ENCODE measurements at places on chromosomes 1 and 21. TPM values are rescaled to one million over a fixed set of nuclear protein-coding genes. Genes with fewer than 3 reads are reported as not detected.
A peak's percentile ranks its signal among the peaks of the same experiment; 100 is the strongest.

Gene DENND2C
- 0.84 TPM for total RNA-seq

Gene TTLL10
- total RNA-seq = not detected

Gene MTMR11
- total RNA-seq = 6.1 TPM

Gene PM20D1
- not detected for total RNA-seq

Gene RNF2
- 25.0 TPM for total RNA-seq

Gene SPATA21
- total RNA-seq = 0.02 TPM

Gene OPTC
- total RNA-seq = not detected

Gene COL11A1
- 0.71 TPM for total RNA-seq

DNA sequence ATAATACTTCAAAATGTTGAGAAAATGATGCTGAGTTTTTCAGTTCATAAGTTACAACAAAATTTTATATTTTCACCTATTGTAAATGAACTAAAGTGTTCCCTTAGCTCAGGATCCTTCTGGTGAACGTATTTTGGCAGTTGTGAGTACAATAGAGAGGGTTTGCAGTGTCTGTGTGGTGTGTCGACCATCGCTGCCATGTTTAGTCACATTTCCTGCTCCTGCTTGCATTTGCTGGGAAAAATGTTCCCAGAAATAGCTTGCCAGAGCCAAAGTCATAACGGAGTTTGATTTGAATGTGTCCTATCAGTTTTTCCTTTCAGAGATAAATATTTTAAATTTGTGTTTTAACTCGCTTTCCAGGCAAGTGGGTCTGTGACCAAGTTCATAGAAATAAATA is 117.1 kb upstream of the COL6A1 start:
- DNase-seq = peak; percentile 48

GRCh38 chr1:203145321-203146041 is 18.0 kb downstream of the ADORA1 start:
- no peak for DNase-seq

- DNase-seq = no peak
These were observed 745.6 kb upstream of the CXADR start for GRCh38 chr21:16767201-16767600.

DNA sequence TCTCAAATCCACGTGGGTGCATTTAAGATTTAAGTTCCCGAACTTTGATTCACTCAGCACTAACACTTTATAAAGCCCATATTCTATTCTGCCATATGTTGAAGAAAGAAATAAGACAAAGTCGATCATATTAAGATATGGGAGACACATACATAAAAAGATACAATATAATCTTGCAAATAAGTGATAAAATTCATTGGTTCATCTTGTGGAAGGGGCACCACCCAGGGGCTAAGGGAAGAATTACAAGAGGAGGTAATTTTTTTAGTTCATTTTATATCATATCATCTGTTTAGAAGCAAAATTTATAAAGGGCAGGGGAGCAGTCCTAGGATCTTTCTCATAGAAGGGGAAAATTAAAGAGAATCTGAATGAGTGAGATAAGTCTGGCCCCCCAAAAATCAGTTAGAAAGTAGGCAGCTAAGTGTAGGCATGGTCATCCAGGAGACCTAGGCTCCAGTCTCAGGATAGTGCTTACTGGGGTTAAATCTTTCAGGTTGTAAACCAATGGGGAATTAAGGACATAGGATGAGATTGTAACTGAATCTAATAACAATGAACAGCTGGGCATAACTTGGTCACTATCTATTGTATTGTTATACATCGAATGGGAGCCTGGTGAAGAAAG is 124.2 kb upstream of the L1TD1 start:
- DNase-seq = peak; percentile 10

GRCh38 chr1:88488237-88488636 is 195.8 kb upstream of the PKN2 start:
- peak; percentile 35 for DNase-seq

DNA sequence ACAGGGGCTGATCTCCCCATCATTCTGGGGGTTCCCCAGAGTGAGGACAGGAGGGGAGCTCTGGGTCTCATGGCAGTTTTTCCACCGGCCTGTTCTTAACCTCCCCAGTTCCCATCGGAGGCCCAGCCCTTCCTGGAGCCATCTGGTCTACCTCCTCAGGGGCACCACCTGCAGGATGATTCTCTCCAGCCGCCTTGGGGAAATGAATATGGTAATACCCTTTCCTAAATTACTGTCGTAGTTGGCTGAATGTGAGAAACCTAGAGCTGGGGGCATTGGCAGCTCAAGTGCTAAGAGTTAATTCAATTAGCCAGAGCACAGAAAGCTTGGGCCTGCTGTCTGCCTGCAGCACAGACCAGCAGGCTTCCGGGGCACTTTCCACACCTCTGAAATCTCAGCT is 64.9 kb downstream of the TAS1R2 start:
- no peak for DNase-seq

DNA sequence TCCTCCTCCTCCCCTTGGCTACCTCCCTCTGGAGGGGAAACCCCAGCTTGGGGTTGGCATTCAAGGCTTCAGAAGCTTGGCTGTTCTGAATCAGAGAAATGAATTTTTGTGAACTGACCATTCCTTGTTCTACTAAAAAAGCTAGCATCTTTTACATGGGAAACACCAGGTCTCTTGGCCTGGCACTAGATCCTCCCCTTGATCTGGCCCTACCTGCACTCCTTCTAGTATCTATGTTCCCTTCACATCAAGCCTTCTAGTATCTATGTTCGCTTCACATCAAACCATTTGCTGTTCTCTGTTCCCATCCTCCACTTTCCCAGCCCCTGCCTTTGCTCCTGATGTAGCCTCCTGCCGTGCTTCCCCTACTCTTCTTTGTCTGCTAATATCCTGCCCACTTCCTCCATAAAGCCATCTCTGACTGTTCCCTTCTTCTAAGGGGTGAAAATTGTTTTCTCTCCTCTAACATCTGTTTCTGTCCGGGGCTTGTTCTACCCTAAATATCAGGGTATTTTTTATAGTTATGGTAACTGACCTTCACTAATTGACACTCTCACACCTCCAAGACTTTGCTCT is 25.8 kb downstream of the FAM151A start:
- no peak for DNase-seq

- DNase-seq = peak; percentile 99
These were observed at the start of gene RRAGC for GRCh38 chr1:38859561-38860453. TSS of gene RRAGC (minus strand) at chr1:38859772. CDS start at chr1:38859646, 126 bp downstream.

- no peak for DNase-seq
These were observed 60.8 kb upstream of the RALGPS2 start for GRCh38 chr1:178664278-178664677.

GRCh38 chr1:230502306-230502705 is 76.2 kb upstream of the PGBD5 start:
- DNase-seq = no peak

GRCh38 chr1:94247138-94248094 is 10.0 kb upstream of the ARHGAP29 start:
- DNase-seq = peak; percentile 79

- DNase-seq = peak; percentile 45
These were observed 11.6 kb downstream of the PDE9A start for GRCh38 chr21:42665026-42665425.

GRCh38 chr1:53306168-53306567 is 21.7 kb downstream of the LRP8 start:
- no peak for DNase-seq

DNA sequence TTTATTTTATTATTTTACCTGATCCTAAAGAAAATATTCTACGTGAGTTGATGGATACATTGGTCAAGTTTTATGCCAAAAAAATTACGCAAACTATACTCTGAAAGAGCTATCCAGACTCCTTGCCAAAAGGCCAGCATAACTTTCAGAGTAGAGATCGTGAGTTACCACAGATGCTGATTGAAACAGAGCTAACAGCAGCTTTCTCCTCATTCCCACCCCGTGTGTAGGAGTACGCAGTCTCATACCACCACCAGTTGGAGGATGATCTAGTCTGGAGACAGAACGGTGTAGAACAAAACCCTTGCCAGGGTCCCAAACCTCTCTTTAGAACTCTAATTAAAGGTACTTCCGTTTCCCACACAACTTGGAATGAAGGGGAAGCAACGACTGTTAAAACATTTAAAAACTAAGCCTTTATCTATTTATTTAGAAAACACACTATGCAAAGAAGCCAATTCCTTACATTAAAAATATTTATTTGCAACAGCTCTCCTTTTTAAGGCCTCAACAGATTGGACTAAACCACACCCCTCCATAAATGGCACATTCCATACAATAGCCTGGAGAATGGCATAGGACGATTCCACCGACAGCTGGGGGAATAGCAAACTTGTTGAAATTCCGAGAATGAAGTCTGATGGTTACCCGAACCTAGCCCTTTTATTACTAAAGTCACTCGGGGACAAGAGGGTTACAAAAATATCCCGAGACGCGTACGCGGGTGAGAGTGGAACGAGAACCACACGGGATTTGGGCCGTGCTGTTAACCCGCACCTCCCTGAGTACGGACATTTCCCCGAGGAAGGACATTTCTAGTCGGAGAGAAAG is 1.4 kb downstream of the NUCKS1 start:
- peak; percentile 46 for DNase-seq

Data from M059J (cell line).